ENCODE measurements at places on chromosomes 12 and 14.

- DNase-seq: no peak
These were observed 3.7 kb downstream of the CLEC14A start for GRCh38 chr14:38252066-38252710.

DNA sequence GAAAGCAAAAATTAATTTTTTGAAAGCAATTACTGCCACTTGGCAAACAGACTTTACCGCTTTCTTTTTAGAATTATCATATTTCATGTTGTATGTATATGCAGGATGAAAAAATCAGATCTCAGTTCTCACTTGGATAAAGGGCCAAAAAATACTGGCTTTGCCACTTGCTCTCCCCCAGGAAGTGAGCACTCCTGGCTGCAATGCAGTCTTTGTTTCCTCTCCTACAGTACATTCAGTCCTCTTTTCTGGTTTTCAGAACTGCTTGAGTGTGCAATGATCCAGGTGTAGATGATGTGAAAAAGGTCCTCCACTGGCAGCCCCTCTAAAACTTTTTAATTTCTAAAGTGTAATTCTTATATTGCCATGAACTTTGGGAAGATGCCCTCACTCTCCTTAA is 183.4 kb downstream of the SLC25A21 start:
- DNase-seq: no peak

GRCh38 chr12:101929365-101930041 is 52.1 kb downstream of the DRAM1 start:
- DNase-seq: no peak

GRCh38 chr12:131592972-131593371 is 117.9 kb upstream of the SFSWAP start:
- DNase-seq: no peak

DNA sequence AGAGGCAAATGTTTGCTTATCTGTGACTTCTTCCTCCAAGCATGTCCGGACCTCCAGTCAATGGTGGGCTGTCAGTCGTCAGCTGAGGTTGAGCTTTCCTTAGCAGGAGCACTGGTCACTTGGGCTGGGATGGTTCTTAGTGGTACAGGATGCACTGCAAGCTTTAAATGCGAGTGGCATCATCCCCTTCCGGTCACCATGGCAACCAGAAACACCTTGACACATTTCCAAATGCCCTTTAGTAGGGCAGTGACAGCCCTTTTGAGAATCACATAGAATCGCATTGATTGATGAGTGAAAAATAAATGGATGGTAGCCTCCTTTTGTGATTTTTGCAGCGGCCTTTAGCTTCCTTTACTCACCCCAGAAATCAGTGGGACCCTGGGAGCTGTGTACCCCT is 24.1 kb downstream of the NTF3 start:
- no peak for DNase-seq

DNA sequence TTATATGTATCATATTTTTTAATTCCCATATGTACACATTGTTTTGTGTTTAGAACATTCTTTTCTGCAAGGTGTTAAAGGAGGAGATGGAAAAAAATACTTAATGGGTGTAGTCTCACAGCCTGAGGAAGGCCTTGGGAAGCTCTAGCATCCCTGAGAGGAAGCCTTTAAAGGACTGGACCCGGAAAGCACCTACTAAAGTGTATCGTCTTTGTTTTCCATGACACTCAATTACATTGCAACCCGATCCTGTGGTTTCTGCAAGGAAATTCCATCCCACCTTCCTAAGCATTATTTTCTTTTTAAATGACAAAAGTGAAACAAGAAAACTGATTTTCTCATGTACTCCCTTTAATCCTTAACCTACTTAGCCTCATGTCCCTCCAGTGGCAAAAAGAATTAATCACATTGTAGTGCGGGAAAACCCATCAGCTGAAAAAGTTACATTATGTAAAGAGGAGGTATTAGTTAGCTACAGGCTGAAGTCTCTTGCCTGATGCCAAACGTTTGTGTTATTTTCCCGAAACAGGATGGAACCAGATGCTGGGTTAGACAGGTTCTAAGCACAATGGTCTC is 147.8 kb upstream of the CPSF6 start:
- DNase-seq: no peak

GRCh38 chr14:32358781-32359180 is 29.7 kb downstream of the AKAP6 start:
- no peak for DNase-seq

DNA sequence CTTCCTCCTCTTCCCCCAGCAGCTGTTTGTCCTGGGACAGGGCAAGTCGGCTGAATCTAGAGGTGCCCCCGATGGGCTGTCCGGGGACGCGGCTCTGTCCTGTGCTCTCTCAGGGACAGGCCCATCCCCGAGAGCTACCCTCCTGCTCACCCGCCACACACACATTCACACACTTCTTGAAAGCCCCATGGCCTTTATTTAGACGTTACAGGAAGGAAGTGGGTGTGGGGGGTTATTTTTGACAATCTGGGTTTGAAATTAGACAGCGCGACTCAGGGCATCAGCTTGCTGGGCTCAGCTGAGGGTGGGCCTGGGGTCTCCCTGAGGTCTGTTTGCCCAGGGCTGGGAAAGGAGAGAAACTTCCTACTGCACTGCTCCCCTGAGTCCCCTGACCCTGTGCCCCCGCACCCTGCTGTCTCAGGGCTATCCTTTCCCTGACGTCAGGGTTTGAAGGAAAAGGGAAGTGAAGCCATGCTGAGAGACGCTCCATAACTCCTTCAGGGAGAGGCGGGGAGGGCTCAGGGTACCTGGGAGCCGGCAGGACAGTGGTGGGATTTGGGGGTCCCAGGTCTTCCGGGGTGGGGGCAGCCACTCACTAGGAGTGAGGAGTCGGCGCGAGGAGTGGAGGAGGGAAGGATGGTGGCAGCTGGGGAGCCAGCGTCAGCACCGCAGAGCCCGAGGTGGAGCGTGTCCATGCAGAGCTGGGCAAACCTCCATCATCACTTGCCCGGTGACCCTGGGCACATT is 8.1 kb downstream of the PTPN6 start:
- peak; percentile 58 for DNase-seq

GRCh38 chr12:15629108-15629507 is 160.1 kb downstream of the EPS8 start:
- no peak for DNase-seq

DNA sequence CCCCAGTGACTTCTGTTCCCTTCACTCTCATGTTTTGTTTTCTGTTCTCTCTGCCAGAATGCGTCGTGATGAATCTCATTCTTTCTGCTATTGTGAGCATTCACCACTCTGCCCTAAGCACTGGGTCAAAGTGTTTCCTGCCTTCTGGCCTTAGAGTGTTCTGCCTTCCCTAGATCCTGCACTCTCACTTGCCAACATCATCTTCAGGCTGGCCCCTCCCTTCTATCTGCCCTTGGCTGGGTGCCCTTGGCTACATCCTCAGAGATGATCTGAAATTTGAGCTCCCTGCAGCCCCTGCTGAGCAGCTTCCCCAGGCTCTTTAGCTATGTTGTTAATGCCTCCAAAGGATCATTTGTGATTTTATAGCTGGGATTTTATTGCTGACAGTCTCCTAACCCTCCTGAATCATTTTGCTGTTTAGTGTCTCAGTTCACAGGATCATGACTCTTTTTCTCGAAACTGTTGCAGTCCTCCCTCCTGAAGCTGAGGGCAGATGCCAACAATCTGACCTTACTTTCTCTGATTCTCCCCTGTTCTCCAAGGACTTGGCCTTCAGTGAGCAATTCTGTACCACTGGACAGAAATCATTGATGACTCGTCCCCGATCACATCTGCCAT is 4.5 kb downstream of the DHRS2 start:
- DNase-seq: no peak

- no peak for DNase-seq
These were observed 118.9 kb upstream of the PLEKHG7 start for GRCh38 chr12:92583910-92584309.

- no peak for DNase-seq
These were observed 7.8 kb downstream of the LIMA1 start for GRCh38 chr12:50275556-50275955.

DNA sequence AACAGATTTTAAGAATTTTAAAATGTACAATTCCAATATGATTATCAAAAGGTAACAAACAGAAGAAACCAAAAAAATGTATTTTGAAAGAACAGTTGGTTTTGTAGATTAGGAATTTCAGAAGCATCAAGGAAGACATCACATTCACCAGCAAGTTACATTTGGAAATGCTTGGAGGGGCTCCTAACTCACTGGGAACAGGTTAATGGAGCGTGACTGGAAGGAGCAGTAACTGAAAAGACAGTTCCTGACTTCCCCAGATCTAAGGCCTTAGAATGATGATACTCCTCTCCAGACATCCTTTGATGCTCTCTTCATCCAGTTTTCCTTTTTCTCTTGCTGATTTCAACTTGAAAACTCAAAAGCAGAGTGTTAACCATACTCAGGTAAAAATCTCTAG is 220.0 kb upstream of the EGLN3 start:
- DNase-seq: no peak

GRCh38 chr12:1821805-1822204 is 1.4 kb downstream of the LRTM2 start:
- DNase-seq: no peak

- DNase-seq: no peak
These were observed 17.1 kb downstream of the INSM2 start for GRCh38 chr14:35551081-35551480.

- DNase-seq: no peak
These were observed 41.5 kb downstream of the IGF1 start for GRCh38 chr12:102438827-102439210.

GRCh38 chr12:124819525-124819924 is 44.1 kb downstream of the SCARB1 start:
- DNase-seq: no peak

- no peak for DNase-seq
These were observed at the start of gene SLC25A21 for GRCh38 chr14:37172024-37172869. TSS of gene SLC25A21 (minus strand) at chr14:37172606.

DNA sequence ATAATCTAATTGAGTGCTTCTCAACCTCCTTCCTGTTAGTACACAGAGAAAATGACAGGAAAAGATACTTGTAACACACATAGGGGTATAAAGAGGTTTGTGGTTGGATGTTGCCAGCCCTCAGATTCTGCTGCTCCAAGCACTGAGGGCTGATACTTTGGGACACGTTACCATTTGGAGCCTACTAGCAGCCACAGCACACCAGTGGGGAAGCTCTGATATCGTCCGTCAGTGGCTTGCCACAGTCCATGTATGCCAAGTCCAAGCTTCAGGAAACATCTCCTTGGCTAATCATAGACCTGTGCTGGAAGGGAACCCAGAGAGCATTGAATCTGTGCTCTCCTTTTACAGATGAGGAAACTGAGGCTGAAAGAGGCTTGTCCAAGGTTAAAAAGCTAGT is 22.3 kb downstream of the B4GALNT3 start:
- DNase-seq: no peak

GRCh38 chr12:47913081-47913480 is 8.3 kb upstream of the VDR start:
- no peak for DNase-seq

GRCh38 chr12:17076028-17076744 is 470.2 kb upstream of the LMO3 start:
- DNase-seq: no peak

GRCh38 chr12:114448618-114448933 is 42.6 kb upstream of the TBX5 start:
- no peak for DNase-seq

DNA sequence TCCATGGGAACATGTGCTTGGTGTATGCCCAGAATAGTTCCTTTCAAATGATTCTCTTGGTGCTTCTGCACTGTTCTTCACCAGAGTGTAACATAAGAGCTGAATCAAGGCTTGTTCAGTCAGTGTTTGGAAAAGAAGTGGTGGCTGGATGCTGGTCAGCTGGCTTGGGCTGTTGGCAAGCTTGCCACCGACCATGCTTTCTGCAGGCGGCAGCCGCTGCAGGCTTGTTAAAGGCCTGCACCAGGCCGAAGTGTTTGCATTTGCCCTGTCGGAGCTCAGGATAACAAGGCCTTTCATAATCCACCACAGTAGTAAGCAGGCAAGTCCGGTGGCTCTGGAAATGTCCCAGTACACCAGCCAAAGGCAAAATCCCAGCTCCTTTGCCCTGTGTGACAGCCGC is 26.9 kb downstream of the DAAM1 start:
- DNase-seq: no peak

- DNase-seq: peak; percentile 78
These were observed 383 bp upstream of the GLI1 start for GRCh38 chr12:57459055-57459749.

GRCh38 chr14:90290337-90291011 is 34.1 kb downstream of the PSMC1 start:
- DNase-seq: no peak

- no peak for DNase-seq
These were observed 8.7 kb downstream of the PHB2 start for GRCh38 chr12:6961695-6962284.

GRCh38 chr14:80419769-80420168 is 208.5 kb upstream of the DIO2 start:
- no peak for DNase-seq

DNA sequence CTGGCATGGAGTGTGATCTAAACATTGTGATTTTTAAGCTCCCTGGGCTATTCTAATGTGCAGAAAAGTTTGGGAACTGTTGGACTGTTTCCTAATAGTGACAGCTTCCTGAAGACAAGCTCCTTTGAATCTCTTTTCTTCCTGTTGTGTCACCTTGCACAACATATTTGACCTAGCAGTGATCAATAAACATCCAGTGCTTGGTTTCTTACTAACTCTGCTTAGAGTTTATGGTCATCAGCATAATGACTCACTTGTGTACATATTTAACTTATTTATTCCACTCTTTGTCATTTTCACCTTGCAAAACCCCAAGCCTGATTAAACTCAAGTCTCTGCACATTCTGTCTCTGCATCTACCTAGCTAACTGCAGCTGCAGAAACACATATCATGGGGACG is 27.3 kb upstream of the TBC1D30 start:
- no peak for DNase-seq

DNA sequence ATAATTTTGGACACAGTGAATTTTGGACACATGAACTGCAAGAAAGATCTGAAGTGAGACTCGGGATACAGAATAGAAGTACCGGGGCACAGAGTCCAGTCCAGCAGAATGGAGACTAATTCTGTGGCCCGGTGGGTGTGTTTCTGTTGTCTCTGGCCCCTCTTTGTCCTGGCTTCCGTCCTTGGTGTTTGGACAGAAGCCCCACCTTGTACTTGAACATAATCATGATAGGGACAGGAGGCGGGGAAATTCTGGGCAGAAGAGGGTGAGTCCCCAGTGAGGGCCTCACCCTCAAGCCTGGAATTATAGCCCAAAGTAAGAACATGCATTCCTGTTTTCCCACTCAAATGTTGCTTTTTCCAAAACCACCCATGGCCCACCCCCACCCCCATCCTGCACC is 39.9 kb downstream of the TNFAIP2 start:
- DNase-seq: no peak

DNA sequence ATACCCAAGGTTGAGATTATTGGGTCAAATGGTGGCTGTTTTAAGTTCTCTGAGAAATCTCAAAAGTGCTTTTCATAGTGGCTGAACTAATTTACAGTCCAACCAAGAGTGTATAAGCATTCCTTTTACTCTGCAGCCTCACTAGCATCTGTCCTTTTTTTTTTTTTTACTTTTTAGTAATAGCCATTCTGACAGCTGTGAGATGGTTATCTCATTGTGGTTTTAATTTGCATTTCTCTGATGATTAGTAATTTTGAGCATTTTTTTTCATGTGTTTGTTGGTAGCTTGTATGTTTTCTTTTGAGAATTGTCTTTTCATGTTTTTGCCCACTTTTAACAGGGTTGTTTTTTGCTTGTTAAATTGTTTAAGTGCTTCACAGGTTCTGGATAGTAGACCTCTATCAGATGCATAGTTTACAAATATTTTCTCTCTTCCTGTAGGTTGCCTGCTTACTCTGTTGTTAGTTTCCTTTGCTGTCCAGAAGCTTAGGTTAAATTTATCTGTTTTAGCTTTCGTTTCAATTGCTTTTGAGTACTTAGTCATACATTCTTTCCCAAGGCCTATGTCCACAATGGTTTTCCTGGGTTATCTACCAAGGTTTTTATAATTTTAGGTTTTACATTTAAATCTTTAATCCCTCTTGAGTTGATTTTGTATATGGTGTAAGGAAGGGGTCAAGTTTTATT is 881.3 kb upstream of the SEL1L start:
- DNase-seq: no peak

Measured in activated T-helper 1 cell treated with Interleukin-2 at 50 U/mL for 16 hours (primary cell).